Stimulated activated CD8-positive, alpha-beta memory T cell treated with anti-CD3 and anti-CD28 coated beads, Interleukin-7, amount 100 ng/mL, for 48 hours (primary cell): ENCODE measurements at places on chromosomes 4 and X.

- no peak for DNase-seq
These were observed 70.0 kb downstream of the EVC start for GRCh38 chr4:5780831-5781480.

DNA sequence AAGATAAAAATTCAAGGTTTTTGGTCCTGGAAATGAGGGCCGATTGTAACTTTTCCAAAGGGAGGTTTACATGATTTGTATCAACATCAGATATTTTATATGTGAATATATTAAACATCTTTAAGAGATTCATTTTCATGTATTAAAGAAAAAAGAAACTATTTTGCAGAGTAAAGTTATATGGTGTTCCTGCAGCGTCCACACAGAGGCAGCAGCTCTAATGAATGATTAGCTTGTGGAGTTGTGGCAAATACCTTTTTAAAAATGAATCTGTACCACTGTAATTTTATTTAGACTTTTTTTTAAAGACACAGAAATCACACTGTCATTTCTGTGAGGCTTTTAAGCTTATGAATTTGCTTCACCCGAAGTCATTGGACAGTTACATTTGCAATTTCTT, 25.6 kb upstream of the FHDC1 start:
- no peak for DNase-seq

DNA sequence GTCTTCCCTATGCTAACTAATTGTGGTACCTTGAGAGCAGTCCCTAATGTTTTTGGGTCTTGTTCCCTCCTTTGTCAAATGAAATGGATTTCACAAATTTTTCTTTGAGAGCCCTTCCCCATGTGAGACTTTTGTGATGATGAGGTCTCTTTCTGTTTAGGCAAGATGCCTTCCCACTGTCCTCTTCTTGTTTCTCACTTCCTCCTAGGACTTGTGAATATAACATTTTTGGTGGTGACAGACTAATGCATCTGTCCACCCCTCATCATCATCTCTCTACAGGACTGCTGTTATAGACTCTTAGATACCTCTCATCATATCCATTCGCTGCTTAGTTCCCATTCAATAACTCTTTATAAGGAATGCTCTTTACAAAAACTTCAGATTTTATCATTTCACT, 8.7 kb upstream of the ANK2 start:
- DNase-seq = no peak

GRCh38 chr4:77232653-77233052, 75.6 kb downstream of the CCNG2 start:
- DNase-seq = no peak

GRCh38 chr4:138086611-138087041, 155.5 kb downstream of the SLC7A11 start:
- DNase-seq = no peak

GRCh38 chrX:119948381-119948780, 4.8 kb upstream of the NKAP start:
- no peak for DNase-seq
